ENCODE measurements at places on chromosomes 7 and 10.

GRCh38 chr10:78777466-78777865 is 291.3 kb upstream of the ZMIZ1 start:
- no peak for DNase-seq

DNA sequence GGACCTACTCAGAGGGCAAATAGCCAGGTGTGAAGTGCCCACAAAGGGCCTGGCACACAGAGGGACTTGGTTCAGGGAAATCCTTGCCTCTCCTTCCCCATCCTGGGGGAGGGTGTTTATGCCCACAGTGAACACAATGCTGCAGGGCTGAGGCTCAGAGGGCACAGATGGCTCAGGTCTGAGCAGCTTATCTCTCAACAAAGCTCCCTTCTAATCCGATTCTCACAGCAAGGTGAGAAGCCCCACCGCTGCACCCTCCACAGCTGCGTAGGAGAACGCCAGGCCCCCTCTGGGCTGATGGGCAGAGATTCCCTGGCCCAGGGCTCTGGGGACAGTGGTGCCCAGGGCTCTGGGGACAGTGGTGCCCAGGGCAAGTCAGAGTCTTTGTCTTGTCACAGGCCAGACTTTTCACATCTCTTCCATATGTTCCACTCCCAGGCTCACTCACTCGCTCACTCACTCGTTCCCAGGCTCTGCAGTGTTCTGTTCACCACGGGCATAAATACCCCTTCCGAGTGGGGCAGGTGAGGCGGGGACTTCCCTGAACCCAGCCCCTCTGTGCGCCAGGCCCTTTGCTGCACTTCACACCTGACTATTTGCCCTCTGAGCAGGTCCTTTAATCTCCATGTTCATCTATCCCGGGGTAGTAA is 8.7 kb upstream of the CDHR1 start:
- DNase-seq = no peak

DNA sequence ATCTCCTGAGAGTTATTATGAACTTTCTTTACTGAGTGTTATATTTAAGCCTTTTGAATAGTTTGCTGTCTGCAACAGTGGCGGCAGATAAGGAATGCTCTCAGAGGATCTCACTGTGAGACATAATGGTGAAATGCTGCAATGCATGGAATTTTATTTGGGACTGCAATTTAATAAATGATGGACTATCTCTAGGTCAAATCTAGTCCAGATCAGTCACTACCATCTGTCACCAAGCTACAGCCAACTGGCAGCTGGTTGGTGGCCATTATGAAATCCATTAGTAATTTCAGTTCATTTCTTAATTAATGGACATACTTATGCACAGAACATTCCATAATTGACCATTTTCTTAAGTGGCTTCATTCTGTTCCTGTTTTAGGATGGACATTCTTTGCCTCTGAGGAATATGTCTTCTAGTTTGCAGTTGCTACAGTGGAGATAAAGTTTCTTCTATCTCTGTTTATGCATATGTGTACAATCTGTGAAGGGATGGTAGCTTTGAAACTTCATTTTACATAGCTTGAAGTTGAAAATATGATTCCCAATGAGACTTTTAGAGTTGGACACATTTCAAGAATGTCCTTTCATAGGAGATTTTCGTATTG is 586.6 kb downstream of the SUGCT start:
- no peak for DNase-seq

DNA sequence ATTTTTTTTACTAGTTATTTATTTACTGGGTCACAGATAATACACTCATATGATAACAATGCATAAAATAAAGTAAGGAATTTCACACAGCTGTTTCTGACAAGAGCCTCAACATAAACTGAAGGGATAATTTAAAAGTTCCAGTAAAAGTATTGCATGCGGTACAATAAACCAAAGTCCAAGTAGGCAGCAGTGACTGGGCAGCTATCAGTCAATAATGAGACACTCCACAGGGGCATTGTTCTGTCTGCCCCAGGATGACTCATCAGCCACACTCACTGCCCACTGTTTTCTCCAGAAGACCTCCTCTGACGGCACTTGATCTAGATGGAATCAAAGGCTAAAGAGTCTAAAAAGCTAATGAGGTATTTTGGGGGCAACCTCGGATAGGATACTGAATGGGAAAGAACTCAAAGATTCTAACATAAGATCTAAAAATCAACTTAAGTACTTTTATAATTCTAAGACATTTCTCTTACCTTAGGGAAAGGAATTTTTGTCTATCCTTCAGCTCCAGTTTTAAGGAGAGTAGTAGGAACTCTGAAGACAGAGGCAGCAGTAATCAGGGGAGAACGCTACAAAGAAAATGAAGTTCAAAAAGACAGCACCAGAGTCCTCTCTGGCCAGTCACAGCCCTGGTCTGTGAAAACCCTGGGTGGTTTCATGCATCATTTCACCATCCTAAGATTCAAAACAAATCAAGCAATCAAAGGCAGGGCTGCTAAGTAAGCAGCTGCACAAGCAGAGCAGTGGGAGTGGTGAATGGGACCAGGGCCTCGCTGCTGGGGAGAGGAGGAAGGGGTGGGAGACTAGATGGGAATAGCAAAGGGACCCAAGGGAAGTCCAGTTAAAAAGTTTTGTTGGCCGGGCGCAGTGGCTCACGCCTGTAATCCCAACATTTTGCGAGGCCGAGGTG is 175.1 kb downstream of the AVL9 start:
- DNase-seq = no peak

DNA sequence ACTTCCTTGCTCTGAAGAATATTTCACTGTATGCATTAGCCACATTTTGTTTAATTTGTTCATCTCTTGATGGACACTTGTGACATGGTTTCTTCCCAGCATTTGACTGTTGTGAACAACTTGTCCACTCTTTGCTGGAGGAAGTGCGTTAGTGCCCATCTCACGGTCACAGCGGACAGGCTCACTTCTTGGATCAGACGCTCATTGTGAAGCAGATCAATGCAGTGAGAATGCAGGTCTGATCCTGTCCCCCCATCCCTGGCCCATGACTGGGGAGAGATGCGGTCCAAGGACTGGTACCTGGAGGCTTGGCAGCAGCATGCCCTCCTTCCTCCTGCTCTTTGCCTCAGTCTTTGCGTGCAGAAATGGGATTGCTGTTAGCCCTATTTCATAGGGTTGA is 41.5 kb downstream of the DOCK1 start:
- DNase-seq = no peak

DNA sequence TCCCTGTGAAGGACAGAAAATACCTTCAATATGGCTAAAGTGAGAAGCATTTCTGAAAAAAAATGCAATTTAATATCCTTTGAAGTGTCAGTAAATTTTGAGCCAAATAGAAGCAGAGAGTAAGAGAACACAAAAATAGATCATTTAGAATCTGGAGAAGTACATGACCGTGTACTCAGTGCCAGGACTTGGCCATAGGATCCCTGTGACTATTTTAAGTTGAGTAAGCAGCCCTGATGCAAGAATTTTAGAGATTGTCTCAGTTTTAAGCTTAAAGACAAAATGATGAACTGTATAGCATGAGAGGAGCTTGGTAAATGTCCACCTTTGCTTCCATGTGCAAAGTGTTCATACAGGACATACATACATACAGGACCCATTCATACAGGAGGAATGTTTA is 2.5 kb downstream of the PTER start:
- no peak for DNase-seq

DNA sequence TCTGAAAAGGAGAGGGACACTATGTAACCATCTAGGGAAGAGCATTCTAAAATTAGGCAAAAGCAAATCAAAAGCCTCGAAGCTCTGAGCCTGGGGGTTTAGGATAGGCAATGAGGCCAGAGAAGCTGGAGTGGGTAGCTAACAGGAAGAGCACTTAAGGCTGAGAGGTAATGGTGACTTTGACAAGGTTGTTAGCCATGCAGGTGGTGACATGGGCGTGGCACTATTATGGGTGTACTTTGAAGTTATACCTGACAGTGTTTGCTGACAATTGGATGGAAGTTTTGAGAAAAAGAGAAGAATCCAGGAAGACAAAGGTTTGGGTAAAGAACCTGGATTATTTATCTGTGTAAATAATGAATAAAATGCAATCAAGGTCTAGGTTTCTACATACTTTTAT is 383.0 kb upstream of the SEMA3C start:
- DNase-seq = no peak

- DNase-seq = no peak
Observed at GRCh38 chr7:12771378-12771877, 84.0 kb downstream of the ARL4A start.

GRCh38 chr7:115851291-115851690 is 179.3 kb downstream of the TFEC start:
- DNase-seq = no peak

- DNase-seq = no peak
Observed at GRCh38 chr7:17396692-17397091, 98.2 kb downstream of the AHR start.

DNA sequence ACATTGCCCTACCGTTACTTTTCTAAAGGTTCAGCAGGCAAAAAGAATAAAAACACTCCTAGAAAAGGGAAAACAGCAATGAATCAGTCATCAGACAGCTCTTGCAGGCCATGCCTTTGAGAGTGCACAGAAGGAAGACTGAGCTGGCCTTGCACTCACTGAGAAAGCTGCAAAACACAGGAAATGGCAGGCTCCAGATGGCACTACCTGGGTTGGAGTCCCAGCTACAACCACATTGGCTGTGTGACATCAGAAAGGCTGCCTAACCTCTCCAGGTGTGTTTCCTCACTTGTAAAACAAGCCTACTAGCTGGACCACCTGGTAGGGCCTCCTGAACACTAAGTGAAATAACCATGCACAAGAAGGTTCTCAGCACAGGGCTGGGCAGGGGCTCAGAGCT is 113.7 kb downstream of the SFMBT2 start:
- no peak for DNase-seq

DNA sequence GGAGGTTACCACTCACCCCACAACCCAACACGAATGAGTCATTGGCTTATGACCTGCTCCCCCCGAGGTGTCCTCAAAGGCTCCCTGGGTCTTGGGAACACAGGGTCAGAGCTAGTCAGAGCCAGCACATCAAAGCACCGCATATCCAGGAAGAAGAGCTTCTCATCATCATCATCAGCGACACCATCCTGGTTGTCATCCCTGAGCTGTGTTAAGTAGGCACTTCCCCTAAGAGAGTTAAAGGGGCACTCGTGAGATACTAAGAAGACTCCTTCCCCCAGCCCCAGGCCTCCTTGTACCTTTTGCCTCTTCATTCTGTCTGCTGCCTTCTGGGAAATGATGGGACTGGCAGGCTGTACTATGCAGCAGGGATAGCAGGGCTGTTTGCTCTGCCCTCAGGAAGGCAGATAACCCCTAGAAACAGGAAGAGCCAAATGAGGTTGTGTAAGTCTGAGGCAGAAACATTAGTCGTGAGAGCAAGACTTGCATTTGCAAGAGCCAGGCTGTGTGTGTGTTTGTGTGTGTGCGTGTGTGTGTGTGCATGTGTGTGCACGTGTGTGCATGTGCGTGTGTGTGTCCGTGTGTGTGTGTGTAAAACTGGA is 11.1 kb upstream of the CPA1 start:
- no peak for DNase-seq

DNA sequence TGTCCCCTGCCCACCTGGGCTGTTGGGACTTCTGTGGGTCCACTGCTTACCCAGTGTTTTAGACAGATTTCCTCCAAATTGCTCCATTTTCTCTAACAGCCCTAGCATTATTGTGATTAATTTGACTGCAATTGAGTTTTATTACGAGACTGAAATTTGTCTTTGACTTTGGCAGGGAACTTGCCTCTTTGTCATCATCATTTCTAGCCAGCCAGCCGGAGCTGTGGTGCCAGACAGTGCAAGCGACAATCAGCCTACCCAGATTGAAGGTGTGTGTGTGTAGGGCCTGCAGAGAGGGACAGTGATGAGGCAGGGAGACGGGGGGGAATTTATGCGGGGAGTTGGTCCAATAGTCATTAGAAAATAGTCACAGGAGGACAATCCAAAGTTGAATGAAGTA is 743.0 kb downstream of the NRG3 start:
- DNase-seq = no peak

GRCh38 chr7:26060733-26061677 is 91.0 kb upstream of the NFE2L3 start:
- no peak for DNase-seq

- no peak for DNase-seq
Observed at GRCh38 chr7:47291461-47292081, 290.3 kb downstream of the TNS3 start.

DNA sequence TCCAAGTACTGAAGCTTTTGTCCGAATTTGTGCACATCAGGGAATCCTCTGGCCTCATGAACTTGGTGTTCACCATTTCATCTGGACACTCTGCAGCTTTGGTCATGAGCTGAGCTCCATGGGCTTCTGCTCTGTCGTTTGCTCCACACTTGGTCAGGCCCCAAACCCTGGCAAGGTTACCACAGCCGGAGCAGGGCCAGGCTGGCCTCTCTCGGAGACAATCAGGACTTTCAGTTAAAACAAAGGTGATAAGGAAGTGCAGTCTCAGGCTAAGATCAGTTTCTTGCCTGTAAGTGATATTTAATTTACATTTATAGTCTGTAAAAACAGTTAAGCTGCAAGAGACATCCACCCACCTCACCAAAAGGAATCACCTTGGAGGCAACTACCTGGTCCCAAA is 558.9 kb downstream of the PARD3 start:
- DNase-seq = no peak

DNA sequence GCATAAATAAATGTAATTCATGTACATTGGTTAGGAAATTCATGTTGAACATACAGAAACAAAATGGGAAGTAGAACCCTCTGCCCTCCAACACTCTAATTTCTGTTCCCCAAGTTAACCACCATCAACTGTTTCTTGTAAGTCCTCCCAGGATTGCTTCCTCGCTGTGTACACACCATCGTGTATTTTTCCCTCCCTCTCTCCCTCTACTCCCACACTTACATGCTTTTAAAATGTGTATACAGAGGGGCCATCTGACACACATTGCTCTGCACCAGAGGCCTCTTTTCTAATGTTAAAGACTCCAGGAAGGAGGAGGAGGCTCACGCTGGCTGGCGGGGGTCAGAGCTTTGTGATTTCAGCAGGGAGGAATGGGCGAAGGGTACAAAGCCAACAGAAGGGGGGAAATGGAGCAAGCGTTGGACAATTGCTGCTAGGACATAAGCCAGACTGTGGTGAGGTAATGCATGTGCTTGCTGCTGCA is 1.9 kb upstream of the EPHA1 start:
- no peak for DNase-seq

DNA sequence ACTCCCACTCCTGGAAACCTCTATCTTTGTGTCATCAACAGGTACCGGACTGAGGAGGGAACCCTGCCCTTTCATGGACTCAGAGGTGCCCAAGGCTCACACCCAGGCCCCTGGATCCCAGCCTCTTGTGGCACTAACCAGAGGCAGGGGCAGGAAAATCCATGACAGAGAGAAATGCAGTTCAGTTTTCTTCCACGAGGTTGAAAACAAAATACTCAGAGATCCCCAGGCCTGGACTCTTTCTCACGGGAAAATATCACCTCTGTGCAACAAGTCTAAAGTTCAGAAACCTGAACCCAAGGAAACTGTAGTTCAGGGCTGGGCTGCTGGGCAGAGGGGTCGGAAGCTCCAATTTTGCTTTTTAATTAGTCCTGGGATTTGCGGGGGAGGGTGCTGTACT is 21.4 kb upstream of the OPN4 start:
- no peak for DNase-seq

DNA sequence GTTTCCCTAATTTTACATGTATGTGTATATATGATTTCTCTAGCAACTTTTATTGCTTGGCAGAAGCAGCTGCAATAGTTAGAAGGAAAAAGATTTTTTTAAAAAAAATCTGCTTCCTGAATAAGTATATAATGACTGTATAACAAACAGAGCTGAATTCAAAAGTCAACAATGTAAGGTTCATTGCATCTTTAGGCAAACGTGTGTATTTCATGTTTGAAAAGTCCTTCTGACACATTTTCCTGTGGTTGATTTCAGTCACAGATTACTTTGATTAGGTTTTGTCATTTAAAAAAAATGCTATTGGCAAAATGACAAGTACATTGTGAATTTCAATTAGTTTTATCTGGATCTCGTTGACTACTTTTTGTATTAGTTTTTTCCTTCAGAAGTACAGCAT is 231.0 kb downstream of the CSTF2T start:
- no peak for DNase-seq

Measured in esophagus squamous epithelium (tissue), 5 donors.